Amniotic epithelial cell (primary cell): ENCODE measurements at places on chromosomes 5 and 9.

DNA sequence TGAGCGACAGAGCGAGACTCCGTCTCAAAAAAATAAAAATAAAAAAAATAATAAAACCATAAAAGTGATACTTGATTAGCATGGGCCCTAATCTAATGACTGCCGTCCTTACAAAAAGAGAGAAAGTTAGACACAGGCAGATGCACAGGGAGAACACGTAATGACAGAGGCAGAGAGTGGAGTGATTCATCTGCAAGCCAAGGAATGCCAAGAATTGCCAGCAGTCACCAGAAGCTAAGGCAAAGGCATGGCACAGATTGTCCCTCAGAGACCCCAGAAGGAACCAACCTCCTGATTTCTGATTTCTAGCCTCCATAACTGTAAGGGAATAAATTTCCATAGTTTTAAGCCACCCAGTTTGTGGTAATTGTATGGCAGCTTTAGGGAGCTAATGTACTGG, 79.6 kb upstream of the FREM1 start:
- DNase-seq, result peak; percentile 7

DNA sequence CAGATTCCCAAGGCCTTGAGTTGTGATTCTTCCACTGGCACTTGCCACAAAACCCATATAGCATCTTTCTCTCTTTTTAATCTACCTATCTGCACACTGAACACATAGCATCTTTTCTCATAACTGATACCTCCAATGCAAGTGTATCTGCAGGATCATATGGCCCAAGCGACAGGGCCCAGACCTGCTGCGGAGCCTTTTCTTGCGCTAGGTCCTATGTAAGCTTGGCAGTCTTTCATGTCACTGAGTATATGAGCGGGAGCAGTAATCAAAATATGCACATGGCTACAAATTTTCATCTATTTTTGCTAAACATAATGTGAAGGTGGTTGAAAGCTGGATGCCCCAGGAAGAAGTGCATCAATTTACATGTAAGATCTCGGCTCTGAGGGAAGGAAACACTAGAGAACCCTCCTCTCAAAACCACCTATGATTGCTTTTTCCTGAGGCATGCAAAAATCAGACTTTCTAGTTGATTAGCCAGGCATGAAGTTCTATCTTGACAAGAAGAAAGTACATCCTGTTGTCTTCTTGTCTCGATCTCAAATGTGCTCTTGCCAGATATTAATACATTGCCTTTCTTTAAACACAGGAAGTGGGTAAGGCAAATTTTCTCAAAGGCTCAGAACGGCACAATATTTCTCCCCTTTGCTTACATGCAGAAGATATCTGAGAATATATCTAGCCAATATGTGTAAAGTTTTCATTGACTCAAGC, 26.9 kb upstream of the CEMIP2 start:
- no peak for DNase-seq

- DNase-seq, result peak; percentile 13
Observed at GRCh38 chr9:114448706-114449105, 56.6 kb downstream of the WHRN start.

- DNase-seq, result no peak
Observed at GRCh38 chr9:134029248-134030226, 4.3 kb downstream of the BRD3OS start.

GRCh38 chr5:38799556-38800377, 46.0 kb upstream of the OSMR start:
- no peak for DNase-seq

DNA sequence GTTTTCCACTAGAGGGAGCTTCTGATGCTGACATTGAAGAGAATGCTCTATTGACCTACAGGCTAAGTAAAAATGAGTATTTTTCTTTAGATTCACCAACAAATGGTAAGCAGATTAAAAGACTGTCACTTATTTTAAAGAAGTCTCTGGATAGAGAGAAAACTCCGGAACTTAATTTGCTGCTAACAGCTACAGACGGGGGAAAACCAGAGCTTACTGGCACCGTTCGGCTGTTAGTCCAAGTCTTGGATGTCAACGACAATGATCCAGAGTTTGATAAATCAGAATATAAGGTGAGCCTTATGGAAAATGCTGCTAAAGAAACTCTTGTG, 764 bp downstream of the PCDHA11 start:
- DNase-seq, result no peak

GRCh38 chr5:140794595-140795258, at the start of gene PCDHA2:
PCDHA2 (plus strand) TSS chr5:140794852.
- DNase-seq, result no peak

GRCh38 chr5:144941004-144941403, 770.3 kb downstream of the KCTD16 start:
- no peak for DNase-seq

DNA sequence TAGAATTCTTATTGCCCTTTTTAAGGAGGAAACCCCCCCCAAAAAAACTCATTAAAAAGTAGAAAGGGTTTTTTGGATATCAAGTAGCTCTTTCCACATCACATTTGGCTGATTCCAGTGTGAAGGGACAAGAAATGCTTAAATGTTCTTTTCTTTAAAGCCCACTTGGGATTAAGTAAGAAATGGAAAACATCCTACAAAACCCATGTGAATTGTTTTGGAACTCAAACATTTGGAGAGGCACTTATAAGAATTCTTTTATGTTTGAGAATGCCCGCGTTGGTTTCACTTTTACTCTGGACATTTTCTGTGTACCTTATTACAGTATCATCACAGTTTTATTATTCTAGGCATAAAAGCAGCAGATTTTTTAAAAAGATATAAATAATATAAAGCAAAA, 301.1 kb upstream of the ACTBL2 start:
- no peak for DNase-seq

DNA sequence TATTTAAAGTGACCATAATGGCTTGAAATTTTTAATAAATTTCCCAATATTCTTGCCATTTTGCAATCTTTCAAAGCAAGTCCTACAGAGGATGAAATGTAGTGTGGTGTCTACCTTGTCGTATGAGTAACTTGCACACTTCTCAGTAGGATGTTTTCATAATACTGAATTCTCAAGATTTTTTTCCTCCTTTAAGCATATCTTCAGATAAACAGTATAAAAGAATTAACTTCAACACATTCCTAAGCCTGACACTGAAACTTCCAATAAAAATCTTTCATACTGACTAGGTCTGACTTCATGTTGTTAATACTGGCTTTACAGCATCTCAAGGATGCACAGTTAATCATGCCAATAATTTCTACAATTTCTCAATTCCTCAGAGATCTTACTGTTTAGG, 62.0 kb downstream of the DROSHA start:
- DNase-seq, result peak; percentile 60

DNA sequence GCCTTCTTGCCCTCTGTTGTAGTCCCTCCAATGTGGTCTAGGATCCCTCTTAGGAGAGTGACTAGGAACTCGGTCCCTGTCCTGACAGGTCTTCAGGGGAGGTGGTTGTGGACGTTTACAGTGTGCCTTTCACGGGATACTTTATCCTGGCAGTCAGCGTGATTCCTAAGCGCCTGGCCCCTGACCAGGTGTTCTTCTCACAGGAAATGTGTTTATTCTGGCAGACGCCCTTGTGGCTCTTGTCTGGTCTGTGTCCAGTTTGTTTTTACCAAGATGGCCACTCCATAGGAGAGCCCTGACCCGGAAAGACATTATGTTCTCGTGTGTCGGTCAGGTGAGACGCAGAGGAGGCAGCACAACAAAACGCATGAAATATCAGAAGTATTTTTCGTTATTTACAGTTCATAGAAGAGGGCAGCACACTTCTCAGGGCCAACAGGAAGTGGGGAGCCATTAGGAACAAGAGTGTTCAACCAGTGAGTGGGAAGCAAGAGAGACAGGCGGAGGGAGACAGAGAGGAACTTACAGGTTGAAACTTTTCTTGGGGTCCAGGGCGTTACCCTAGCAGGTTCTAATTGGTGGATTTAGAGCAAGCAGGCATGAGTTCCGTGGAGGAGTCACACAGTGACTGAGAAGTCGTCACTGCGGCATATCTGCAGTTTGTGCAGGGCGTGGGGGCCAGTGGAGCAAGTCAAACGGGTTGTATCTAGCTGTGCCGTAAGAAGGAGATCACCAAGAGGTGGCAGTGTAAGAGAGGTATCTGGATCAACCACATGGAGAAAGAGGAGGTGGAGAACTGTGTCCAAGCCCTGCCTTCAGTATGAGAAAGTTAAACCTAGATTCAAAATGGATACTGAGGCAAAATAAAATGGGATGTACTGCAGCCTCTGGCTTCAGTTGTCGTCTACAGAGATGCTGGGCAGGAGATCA, 412.9 kb downstream of the ZSWIM6 start:
- DNase-seq, result no peak

- no peak for DNase-seq
Observed at GRCh38 chr9:27799326-27799725, 226.0 kb upstream of the C9orf72 start.

GRCh38 chr9:91231619-91232018, 130.1 kb downstream of the AUH start:
- DNase-seq, result peak; percentile 56

DNA sequence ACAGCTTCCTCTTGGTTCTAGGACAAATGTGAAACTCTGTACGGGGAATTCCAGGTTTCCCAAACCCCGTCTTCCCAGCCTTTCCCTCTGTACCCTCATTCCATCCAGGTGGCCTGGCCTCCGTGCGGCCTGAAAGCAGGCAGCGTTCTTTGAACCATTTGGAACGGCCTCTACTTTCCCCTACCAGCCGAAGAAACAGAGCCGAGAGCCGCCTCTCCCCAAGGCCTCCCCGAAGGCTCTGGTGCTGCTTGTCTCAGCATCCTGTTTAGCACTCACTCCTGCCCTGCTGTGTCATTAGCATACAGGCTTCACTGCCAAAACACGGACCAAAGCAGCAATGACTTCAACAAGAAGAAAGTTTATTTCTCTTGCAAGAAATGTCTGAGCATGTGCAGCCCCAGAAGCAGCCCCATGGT, 137.7 kb downstream of the HSD17B3 start:
- DNase-seq, result no peak

GRCh38 chr9:99867968-99868367, 38.5 kb upstream of the STX17 start:
- no peak for DNase-seq

DNA sequence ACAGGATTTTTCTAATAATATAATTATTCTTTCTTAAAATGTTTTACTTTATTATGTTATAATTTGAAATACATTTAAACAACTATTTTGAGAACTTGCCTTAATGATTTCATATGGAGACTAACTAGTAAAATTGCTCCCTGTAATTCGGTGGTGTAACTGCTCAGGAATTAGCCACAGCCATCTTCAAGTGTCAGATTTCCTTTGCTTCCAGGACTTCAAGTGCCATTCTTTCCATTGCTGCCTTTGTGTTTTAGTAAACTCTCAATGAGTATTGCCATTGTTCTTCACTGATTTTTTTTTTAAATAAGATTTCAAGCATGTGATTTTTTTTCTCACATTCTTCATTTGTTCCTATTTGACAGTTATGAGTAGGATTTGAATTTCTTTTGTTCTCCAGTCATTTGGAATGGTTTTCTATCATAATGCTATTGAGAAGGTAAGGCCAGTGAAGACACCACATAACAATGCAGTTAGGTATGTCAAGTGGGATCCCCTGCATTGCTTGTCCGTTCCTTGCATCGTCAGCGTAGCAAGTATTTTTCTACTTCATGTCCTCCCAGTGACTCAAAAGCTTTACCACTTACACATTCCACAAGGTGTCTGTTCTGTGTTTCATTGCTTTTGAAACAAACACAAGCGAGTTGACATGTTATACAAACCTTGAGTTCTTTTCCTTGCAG, 83.7 kb downstream of the LNPEP start:
- peak; percentile 92 for DNase-seq

- DNase-seq, result peak; percentile 80
Observed at GRCh38 chr9:132638240-132638639, 31.5 kb downstream of the DDX31 start.

DNA sequence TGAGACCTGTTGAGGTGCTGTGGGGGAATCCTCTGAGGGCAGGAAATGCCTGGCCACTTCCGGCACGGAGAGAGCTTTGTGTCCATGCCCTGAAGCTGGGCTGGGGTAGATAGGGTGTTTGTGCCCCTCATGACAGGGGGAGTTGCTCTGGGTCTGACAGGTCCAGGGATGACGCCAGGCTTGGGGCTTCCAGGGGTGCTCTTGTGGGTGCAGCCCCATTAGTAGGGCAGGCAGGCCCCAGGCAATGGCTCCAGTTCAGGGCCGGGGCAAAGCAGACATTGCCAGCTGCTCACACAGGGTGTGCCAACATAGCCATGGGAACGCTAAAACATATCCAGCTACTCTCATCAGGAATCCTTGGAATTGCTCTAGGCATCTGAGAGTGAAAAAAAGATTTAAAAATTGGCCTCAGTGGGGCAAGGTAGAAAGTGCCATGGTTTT, 21.1 kb downstream of the PITX1 start:
- no peak for DNase-seq

- no peak for DNase-seq
Observed at GRCh38 chr5:39021413-39021812, 52.8 kb downstream of the RICTOR start.

- DNase-seq, result no peak
Observed at GRCh38 chr9:127714020-127714750, 1.3 kb downstream of the PTRH1 start.

GRCh38 chr5:40381676-40382363, 297.9 kb upstream of the PTGER4 start:
- no peak for DNase-seq

GRCh38 chr5:135204151-135204600, 170.1 kb upstream of the PITX1 start:
- DNase-seq, result no peak

DNA sequence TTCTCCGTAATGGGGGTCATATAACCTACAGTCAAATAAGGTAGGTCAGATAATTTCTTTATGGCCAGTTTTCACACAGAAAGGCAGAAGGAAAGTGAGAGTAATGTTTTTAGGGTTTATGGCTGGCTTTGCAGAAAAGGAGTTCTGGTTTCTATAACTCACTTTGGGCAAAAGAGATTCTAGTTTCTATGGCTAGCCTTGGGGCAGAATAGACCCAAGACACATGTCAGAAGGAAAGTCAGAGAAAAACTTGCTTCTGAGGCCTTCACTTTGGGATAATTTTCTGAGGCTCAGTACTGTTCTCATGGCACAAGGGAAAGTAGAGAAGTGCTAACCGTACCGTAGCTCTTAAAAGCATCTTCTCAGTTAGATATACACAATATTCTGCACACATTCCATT, 1145.3 kb downstream of the EFNA5 start:
- DNase-seq, result no peak

- DNase-seq, result peak; percentile 55
Observed at GRCh38 chr5:175889910-175890684, 18.7 kb downstream of the CPLX2 start.

GRCh38 chr9:7784472-7784871, 15.1 kb downstream of the DMAC1 start:
- no peak for DNase-seq

GRCh38 chr5:95134326-95134725, 150.6 kb downstream of the MCTP1 start:
- no peak for DNase-seq

DNA sequence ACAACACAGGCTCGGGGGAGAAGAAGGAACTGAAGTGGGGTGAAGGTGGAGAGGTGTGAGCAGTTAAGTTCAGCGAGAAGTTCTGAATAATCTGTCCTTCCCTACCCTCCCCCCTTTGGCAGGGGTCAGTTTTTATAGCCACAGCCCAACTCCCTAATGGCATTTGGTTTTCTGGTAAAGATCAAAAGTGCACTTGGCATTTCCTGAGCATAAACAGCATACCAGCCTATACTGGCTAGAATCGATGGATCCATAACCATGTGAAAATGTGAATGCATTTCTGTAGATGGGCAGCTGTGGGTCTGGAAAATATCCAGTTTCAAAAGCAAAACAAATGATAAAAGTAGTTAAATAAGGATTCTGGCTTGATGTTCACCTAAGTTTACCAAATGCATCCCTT, 410.9 kb downstream of the PLK2 start:
- DNase-seq, result no peak

GRCh38 chr5:151695464-151695863, 8.7 kb upstream of the SPARC start:
- peak; percentile 16 for DNase-seq
